ENCODE measurements at places on chromosomes 2 and 18.

- DNase-seq = no peak
Observed at GRCh38 chr2:234603619-234604018, 106.7 kb upstream of the ARL4C start.

- no peak for DNase-seq
Observed at GRCh38 chr2:46196871-46197462, 100.2 kb upstream of the EPAS1 start.

DNA sequence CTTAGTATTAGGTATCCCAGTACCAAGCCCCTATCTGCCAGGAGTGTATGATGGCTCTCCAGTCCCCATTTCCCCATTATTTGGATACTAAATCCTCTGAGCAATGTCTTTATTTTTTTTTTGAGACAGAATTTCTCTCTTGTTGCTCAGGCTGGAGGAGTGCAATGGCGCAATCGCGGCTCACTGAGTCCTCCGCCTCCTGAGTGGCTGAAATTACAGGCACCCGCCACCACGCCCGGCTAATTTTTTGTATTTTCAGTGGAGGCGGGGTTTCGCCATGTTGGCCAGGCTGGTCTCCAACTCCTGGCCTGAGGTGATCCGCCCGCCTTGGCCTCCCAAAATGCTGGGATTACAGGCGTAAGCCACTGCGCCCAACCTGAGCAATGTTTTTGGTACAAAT, 3.6 kb upstream of the PHLPP1 start:
- DNase-seq = no peak

DNA sequence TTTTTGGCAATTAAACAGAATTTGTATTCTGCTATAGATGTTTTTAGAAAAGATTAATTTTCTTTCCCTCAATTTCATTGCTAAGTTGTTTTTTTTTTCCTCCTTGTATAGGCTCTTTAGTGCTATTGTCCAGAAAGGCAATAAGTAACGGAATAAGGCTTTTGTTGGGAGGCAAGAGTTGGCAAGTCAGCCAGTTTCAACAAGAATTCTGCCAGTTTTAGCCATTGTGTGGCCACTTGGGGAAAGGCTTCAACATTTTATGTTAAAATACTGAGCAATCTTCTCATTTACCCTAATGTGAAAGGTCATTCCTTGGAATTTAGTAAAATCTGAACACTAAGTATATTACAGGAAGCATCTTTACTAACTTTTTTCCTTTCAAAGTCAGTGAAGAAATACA, 9.6 kb downstream of the CALCRL start:
- no peak for DNase-seq

DNA sequence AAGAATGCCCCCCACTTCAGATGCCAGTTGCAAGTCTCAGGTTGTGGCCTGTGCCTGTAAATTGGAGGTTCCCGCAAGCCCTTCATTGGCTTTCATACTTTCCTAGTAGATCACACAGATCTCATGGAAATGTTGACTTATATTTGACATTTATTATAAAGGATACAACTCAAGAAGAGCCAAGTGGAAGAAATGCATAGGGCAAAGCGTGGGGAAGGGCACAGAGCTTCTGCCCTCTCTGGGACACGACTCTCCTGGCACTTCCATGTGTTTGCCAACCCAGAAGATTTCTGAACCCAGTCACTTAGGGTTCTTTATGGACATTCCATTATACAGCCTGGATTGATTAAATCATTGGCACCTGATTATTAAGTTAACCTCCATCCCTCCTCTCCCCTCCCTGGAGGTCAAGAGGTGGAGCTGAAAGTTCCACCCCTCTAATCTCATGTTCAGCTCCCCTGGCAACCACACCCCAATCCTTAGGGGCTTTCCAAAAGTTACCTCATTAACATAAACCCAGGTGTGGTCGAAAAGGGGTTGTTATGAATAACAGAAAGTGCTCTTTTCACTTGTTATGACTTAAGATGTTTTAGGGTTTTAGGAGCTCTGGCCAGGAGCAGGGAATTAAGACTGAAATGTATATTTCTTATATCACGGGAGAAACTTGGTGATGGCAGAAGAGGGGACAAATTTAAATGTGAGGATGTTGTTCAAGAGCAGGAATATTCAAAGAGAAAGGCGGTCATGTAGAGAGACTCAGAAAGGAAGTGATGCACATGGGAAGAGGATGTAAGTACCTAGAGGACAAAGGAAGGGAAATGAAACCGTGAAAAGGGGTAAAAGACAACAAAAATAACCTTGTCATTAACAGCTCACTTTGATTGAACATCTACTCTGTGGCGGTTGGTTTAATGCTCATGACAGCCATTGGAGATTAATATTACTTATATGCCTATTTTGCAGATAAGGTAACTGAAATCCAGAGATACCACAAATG, 31.8 kb downstream of the SP100 start:
- no peak for DNase-seq

DNA sequence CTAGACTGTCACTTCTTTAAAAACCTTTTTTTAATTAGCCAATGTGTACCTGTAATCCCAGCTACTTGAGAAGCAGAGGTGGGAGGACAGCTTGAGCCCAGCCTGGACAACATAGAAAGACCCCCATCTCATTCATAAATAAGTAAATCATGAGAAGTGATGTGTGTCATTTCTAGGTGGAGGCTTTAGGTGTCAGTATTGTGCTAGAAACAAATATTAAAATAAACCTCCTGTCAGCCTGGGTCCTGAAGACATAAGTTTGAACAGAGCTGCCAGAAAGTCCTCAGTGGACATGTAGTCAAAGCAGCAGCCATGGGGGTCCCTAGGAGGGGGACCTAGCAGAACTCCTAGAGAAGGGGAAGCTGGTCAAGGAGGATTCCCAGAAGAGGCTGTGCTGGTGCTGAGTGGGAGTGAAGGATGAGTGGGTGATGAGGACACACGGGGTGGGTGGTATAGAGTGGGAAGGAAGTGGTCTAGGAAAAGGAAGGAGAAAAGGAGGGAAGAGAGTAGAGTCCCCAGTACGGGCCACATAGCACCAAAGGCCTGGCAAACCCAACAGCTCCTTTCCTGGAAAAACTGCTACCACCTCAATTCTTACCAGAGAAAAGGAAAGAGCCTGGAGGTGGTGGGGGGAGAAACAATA, 316.6 kb upstream of the NCKAP5 start:
- DNase-seq = no peak

- DNase-seq = no peak
Observed at GRCh38 chr2:24676493-24676892, 116.7 kb downstream of the PTRHD1 start.

DNA sequence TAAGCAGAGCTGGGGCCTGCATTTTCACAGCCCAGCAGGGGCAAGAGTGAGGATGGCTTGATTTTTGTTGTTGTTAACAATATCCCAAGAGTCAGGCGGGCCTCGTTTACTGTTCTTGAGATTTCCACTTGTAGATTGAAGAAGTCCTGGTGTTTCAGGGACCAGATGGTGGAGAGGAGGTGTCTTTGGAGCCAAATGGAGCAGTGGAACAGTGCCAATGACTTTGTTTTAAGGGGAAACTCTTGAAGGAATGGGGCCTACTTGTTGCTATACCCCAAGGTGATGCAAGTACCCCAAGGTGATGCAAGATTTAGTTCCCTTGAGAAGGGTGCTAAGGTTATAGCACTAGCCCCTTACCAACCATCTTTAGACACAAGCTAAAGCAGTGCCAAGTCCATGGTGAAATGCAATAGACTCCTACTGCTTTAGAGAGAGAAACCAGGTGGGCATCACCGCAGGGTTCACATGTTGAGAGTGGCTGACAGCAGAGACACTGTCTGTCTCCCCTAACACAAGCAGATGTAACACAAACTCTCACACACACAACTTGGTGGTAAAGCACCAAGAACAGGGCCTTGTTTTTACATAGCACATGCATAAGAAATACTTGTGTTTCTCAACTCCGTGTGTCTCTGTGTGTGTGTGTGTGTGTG, 44.0 kb downstream of the HK2 start:
- DNase-seq = no peak

DNA sequence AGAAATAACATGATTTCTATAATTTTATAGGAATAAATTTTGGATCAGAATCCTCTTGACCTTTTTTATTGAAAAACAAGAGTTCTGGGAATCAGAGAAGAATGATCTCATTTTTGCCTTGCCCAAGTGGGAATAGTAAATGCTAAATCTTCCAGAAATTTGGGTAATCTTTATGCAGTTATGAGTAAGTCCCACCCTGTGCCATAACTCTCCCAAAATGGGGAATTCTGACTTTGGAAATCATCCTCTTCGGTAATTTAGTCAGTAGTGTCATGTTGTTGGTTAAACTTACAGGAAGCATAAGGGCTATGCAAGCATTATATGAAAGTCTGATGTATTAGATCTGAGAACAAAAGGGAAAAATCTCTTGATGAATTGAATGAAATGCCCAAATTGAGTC, 20.6 kb upstream of the ARHGAP28 start:
- DNase-seq = no peak

- DNase-seq = no peak
Observed at GRCh38 chr2:156190517-156190916, 142.0 kb downstream of the NR4A2 start.

GRCh38 chr2:128790541-128791001, 471.9 kb upstream of the HS6ST1 start:
- no peak for DNase-seq

All from CD4-positive, alpha-beta T cell (primary cell).